Left colon (tissue), 2 donors: ENCODE measurements at places on chromosomes 4 and X. TPM values are rescaled to one million over a fixed set of nuclear protein-coding genes. Genes with fewer than 3 reads are reported as not detected.

DNA sequence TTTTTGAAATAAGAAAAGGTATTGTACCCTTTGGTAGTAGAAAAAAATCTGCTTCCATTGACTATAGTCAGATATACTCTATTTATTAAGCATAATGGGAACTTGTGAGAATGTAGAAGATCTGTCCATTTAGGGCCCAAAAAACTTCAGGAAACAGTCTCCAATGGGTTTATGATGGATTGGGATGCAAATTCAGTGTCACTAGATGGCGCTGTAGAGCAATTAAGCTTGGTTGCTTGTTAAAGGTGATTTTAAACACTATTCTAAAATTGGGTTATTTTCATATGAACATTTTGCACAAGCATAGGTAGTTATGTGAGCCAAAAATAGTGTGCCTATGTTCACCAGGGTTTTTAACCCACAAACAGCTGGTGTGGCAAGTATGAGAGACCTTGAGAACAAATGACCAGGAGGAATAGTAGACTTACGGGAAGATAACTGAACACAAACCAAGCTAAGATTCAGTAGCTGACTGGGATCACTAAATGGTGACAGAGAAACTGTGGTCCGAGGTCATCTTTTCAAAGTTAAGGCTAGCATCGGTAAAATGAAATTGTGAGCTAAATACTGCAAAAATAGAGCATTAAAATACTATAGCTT lies 80.3 kb upstream of the LSM6 start:
- no peak for DNase-seq

DNA sequence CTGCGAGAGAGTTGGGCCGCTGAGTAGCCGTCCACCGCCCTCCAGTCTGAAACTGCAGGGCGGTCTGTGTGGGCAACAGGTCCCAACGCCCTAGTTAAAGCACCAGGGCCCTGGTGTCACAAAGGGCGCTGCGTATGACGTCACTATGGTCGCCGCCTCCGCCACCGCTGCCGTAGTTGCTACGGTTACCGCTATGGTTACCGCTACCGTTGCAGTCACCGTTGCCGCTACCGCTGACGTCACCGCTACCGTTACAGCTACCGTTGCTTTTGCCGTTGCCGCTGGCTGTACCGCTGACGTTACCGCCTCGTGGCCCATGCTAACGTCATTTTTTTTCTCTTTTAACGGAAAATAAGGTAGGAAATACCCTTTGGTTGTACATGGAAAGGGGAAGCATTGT lies at the start of gene PPP1R2C:
PPP1R2C (minus strand) TSS at position 68 of the 400 bp plus-strand sequence. CDS start 84 bp downstream, outside the sequence.
- no peak for DNase-seq

Gene GYG2
- total RNA-seq = 11.3 TPM

DNA sequence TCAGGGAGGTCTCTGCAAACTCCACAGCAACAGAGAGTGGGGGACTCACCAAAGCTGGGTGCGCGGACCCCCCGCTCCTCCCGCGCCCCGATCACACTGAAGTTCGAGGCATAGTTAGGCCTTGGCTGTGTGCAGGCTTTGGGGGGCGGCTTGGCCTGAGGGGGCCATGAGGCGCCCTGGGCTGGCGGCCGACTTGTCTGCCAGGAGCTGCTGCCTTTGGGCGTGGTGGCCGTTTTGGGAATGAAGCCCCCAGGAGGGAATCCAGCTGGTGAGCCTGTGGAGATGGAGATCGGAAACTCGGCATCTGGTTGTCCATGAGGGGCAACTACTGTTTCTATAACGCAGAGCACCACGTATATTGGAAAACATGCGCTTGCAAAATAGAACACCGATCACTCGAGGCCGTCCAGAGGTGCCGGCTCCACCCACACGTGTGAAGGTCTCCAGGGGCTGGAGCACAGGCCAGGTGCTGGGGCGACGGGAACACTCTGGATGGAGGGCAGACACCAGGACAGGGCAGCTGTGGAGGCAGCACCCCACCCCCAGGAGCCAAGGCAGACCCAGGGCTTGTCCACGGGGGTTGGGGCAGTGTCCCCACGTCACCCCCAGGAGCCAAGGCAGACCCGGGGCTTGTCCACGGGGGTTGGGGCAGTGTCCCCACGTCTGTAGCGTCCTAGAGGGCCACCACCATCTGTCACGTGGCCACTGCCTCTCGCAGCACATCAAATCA lies 25.9 kb upstream of the CPLX1 start:
- no peak for DNase-seq

Gene NXT2
- 10.2 TPM for total RNA-seq

GRCh38 chr4:169079942-169080827 lies 70.1 kb upstream of the CBR4 start:
- no peak for DNase-seq

Gene GALNTL6
- 0.20 TPM for total RNA-seq

Gene CXorf38
- 16.7 TPM for total RNA-seq

Gene CT45A5
- total RNA-seq = not detected

GRCh38 chr4:182869697-182870096 lies 47.5 kb downstream of the DCTD start:
- no peak for DNase-seq

DNA sequence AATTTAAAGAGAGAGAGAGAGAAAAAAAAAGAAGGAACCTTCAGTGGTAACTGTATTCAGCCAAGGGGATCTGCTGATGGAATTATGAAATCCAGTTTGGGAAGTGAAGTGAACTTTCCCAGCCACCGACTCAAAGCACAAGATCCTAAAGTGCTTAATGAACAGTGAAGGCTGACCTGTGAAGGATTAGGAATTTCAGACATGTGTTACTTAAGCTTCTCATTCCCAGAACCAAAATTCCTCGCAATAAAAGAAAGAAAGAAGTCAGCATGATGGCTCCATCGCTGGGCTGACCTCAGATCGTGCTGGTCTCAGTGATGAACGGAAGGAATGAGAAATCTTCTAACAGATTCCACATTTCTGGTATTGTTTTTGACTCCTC lies 135.2 kb downstream of the ARSF start:
- no peak for DNase-seq

DNA sequence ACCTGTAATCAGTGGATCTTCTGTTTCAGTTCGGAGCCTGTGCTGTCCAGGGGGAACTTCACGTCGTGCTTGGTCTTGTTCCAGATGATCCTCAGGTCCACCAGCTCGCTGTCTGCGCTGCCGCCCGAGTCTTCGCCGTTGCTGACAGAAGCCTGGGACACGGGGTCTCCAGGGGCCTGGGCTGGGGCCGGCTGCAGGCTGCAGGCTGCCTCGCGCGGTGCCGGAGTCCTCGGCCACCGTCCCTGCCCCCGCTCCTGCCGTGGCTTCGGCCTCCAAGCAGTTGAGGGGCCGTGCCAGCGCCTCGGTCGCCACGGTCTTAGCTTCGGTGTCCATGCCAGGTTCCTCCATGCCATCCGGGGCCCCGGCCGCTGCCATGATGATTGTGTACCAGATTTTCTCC lies 37.3 kb upstream of the CCNI start:
- DNase-seq = no peak

DNA sequence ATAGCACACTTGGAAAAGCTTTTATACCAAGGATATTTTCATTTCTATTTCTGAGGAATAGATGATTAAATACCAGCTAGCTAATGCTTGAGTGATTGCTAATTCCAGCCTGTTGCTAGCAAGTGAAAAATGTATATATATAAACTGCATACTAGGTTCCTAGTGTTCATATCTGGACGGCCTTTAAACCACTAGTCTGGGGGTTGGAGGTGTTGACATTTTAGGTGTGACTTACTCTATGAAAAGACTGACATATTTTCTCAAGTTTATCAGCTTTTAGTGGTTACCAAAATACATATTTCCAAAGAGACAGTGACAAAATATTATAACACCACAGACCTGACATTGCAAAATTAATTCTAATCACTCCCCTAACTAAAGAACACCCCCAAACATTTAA lies 44.7 kb downstream of the MTMR8 start:
- DNase-seq = no peak

DNA sequence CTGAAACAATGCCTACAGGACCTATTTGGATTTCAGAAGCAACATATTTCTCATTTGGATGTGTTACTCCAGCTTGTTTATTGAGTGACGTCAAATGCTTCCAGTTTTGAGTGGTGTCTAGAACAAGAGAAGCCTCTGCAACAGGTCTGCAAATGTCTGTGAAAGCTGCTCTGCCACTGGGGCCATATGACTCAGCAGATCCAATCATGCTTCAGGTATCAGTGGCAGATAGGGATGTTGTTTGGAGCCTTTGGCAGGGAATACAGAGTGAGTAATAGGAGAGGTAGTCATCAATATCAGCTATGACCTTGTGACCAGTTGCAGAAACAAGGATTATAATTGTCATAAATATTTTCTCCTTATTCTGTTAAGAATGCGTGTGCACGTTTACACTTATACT lies 141.1 kb upstream of the ZXDA start:
- DNase-seq = no peak
